ENCODE measurements at places on chromosomes 6 and 20. TPM values are rescaled to one million over a fixed set of nuclear protein-coding genes. Genes with fewer than 3 reads are reported as not detected.
A peak's percentile ranks its signal among the peaks of the same experiment; 100 is the strongest.

The MRPS18A gene
- total RNA-seq = 46.9 TPM

DNA sequence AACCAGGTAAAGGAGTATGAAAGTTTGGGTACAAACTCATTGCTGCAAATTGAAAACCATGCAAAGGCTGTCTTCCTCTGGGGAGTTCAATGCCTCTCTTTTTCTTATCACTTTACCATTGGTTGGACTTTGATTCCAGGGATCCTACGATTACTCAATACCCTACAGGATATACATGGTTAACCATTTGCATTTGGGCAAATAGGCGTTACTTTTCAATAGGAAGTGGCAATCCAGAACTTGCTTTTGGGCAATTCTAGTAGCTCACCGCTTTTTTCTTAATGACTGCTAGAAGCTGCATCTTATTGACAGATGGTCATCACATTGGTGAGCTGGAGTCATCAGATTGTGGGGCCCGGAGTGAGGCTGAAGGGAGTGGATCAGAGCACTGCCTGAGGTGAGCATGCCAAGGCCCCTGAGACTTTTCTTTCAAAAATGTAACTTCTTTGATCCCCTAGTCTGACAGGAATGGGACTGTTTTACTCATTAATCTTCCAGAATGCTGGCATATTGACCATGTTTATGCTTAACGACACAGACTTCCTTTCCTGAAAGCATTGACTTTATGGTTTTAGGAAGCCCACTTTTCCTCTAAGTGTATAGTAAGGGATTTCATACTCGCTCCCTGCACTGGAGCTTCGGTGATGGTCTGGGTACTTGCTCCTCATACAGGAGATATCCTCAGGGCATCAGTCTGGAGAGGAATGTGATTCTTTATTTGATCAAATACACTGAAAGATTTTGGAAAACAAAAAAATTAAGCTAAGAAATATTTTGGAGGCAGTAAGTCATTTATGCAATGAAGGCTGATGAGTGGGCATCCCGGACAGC is at the start of gene CCR6:
Gene CCR6, plus strand, starts transcription at position 270 of the 831 bp plus-strand sequence. CDS start 13,039 bp downstream, outside the sequence.
- no peak for DNase-seq

DNA sequence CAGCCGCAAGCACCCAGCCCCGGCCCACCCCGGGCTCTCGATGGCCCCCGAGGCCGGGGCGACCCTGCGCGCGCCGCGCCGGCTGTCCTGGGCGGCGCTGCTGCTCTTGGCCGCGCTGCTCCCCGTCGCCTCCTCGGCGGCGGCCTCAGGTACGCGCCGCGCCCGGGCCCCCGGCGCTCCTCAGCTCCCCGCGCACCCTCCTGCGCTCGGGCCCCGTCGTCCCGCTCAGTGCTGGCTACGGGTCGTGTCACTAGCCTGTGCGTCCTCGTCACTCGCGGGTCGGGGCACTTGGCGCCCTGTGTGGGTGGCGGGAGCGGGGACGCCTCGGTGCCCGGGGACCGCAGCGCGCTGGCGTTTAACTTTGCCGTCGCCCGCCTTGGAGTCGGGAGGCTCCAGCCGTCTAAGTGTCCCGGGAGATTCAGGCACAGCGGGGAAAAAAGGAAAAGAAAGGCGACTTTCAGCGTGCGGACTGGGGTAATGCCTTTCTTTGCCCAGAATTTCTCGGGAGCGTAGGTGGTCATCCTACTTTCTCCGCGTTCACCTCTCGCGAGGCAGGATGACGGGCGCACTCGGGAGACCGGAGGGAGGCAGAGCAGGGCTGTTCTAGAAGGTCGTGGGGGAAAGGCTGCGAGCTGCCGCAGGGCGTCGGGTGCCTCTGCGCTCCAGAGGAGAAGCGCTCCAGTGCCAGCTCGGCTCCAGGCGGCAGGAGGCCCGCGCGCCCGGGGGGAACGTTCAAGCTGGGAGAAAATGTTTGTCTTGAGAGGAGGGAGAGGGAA is 545 bp downstream of the FNDC1 start:
- DNase-seq = peak; percentile 61

The SLC13A3 gene
- not detected for total RNA-seq

- no peak for DNase-seq
These were observed 203.3 kb downstream of the BCAS1 start for GRCh38 chr20:53866794-53867740.

DNA sequence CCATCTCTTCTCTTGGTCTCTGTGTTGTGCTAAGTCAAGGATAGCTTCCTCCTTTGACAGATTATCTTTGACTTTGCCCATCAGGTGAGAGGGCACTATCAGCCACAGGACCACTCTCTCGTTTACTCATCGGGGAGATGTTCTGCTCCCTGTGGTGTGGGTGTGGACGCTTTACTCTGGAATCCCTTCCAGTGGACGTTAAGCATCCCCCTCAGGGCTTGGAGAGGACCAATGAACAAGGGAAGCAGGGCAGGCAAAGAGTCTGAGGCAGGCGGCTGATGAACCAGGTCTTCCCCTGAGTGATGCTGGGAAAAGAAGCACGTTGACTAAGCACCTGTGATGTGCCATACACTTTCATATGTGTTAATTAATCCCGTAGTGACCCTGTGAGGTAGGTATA is 21.0 kb upstream of the RNF24 start:
- no peak for DNase-seq

The BCAS4 gene
- total RNA-seq = 11.0 TPM

The NCOA3 gene
- 81.8 TPM for total RNA-seq

GRCh38 chr20:62156592-62157386 is 13.2 kb downstream of the SS18L1 start:
- DNase-seq = peak; percentile 81

The CEP162 gene
- 5.4 TPM for total RNA-seq

The OXT gene
- not detected for total RNA-seq

GRCh38 chr6:157548635-157549467 is 167.9 kb downstream of the ZDHHC14 start:
- no peak for DNase-seq

The FABP7 gene
- not detected for total RNA-seq

- no peak for DNase-seq
These were observed 24.7 kb upstream of the BAG2 start for GRCh38 chr6:57147401-57147800.

GRCh38 chr6:99341862-99342455 is 7.5 kb downstream of the FAXC start:
- DNase-seq = no peak

The PLAGL1 gene
- total RNA-seq = 16.3 TPM

DNA sequence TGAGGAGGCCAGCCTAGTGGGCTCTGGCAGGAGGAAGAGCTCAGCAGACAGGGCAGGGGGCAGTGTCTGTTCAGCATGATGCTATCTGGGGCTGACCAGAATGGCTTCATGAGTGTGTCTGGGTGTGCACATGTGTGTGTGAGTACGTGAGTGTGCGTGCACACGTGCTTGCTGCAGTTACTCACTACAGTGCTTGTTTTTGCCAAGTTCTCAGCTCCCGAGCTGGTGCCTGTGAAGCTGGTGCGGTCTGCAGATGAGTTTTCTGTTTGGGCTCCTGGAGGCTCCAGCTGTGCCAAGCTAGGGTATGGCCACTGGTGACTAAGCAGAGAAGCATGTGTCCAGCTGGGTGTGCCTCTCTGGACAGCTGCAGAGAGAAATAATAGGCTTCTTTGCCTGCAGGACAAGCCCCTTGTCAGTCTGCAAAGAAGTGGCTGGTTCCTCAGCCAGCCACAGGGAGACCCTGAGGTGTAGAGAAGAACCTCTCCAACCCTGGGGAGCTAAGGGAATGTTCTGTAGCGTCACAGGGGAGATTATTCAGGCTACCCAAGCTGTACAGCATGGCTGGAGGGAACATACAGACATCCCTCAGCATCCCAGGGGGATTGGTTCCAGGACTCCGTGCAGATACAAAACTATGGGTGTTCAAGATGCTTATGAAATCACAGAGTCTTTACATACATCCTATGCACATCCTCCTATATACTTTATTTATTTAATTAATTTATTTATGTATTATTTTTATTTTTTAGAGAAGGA is 40.2 kb upstream of the FAM50B start:
- no peak for DNase-seq

- DNase-seq = peak; percentile 86
These were observed 44.8 kb downstream of the FGD2 start for GRCh38 chr6:37050045-37050853.

DNA sequence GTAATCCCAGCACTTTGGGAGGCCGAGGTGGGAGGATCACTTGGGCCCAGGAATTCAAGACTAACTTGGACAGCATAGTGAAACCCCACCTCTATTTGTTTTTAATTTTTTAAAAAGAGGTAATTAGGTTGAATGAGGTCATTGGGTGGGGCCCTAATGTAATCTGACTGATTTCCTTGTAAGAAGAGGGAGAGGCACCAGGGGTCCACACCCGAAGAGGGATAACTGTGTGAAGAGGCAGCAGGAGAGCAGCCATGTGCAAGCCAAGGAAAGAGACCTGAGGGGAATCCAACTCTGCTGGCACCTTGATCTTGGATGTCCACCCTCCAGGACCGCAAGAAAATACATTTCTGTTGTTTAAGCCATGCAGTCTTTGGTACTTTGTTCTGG is 63.4 kb downstream of the QRSL1 start:
- DNase-seq = no peak
